ENCODE measurements at places on chromosomes 5 and 9.
A peak's percentile ranks its signal among the peaks of the same experiment; 100 is the strongest.

DNA sequence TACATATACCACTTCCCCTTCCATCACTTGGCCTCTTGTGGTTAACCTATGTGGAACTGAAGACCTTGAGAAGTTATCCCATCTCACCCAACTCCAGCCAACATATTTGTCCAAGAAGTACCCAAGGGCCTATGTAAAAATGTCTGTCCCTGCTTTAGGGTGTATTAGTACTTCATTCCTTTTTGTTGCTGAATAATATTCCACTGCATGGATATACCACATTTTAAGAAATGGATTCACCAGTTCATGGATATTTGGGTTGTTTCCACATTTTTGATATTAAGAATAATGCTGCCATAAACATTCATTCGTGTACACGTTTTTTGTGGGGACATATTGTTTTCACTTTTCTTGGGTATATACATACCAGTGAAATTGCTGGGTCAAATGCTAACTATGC lies 28.6 kb downstream of the IDNK start:
- DNase-seq: no peak

DNA sequence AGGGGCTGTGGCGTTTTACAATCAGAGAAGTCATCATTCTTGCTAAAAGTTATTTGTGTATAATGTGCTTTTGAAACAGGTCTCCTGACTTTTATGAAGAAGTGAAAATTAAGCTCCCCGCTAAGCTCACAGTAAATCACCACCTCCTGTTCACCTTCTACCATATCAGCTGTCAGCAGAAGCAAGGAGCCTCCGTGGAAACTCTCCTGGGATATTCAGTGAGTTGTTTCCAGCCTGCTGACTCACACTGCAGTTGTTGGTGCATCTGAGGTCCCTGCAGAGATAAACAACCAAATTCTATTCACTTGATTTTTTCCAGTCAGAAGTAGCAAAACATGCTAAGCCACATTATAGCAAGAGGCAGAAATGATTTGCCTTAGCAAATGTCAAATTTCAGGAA lies 156.7 kb downstream of the DOCK8 start:
- DNase-seq: no peak

- peak; percentile 42 for DNase-seq
These were observed 425 bp downstream of the PTPA start for GRCh38 chr9:129111528-129112151.

GRCh38 chr5:67409126-67409777 lies 212.7 kb upstream of the CD180 start:
- peak; percentile 55 for DNase-seq

- no peak for DNase-seq
These were observed 125.9 kb downstream of the EHMT1 start for GRCh38 chr9:137744632-137745183.

GRCh38 chr5:142800776-142801494 lies 30.8 kb downstream of the ARHGAP26 start:
- peak; percentile 45 for DNase-seq

DNA sequence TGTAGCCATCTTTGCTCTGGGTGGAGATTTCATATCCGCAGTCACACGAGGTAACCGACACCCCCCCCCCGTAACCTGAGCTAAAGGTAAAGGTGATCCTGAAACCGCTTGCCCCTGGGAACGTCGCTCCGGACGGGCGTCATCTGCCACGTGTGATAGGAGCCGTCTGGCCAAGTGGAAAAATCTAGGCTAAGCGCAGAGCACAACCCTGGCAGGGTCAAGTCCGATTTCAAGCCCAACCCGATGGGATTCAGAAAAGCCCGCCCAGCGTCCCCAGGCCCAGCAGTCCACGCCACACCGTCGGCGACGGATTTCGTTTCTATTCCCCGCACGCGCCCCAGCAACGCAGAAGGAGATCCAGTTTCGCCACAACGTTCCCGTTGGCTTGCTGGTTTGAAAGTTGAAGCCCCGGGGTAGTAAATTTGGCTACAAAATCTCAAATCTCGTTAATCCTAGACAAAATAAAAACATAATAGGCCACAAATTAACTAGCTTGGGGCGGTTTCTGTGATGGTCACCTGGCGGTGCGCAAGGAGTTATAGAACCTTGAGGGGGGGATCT lies 32.4 kb upstream of the NFIB start:
- no peak for DNase-seq

GRCh38 chr5:109611505-109611904 lies 78.2 kb upstream of the MAN2A1 start:
- DNase-seq: no peak

- DNase-seq: no peak
These were observed 72.4 kb upstream of the ZNF622 start for GRCh38 chr5:16538006-16538405.

DNA sequence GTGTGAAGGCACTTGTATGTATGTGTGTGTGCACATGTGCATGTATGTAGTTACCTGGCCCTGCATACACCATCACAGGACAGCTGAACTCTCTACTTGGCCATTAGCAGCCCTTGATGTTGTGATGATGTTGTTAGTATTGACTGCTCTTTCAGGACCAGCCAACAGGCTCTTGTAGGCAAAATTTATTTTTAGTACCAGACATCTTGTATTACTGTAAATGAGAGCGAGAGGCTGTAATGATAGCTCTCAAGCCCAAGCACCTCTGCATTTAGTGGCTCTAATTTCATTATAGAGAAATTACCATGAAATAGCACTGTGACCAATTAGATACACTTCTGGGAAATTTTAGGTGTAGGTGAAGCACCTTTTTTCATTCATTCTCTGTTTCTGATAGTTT lies 158.0 kb downstream of the SMARCA2 start:
- DNase-seq: no peak

DNA sequence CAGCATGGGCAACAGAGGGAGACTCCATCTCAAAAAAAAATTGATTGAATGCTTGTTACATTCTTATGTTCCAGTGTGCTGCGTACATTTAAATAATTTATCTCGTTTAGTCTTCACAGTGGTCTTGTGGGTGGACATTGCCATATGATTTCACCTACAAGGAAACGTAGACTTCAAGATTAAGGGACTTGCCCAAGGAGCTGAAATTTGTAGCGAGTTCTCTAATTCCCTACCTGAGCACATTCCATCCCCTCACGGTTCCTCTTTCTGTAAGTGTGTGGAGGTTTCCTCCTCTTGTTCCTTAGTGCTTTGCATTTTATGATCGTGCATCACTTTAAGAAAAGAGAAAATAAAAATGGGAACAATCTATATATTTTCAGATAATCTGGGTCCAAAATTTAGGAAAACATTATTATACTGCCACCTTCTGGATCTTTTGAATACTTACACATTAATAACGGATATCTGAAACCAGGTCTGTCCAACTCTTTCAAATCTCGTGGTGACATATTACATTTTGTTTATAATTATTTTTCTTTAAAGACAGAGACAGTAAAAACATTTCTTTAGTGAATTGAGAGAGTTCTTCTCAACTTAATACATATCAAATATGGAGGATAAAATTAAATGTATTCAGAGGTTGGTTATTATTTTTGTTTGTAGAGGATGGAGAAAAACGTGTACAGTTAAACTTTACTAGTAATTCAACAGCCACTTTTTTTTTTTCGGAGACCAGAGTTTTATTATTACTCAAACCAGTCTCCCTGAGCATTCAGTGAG lies 29.9 kb upstream of the C7 start:
- peak; percentile 86 for DNase-seq

DNA sequence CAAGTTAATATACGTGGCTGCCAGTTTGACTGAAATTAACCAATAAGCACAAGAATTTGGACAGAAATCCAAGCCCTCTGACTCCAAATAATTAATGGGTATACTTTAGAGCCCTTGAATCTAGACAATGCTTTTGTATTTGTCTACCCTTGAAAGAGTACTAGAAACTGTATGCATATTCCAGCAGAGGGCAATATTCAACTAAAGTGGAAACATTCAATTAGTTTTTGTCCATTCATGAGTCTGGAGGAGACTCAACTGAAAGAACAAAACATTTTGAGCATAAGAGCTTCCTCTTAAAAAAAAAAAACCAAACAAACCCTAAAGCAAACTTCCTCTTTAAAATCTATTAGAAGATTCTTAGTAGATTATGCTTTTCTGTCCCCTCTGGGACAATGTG lies 157.8 kb downstream of the ARHGEF28 start:
- peak; percentile 47 for DNase-seq

DNA sequence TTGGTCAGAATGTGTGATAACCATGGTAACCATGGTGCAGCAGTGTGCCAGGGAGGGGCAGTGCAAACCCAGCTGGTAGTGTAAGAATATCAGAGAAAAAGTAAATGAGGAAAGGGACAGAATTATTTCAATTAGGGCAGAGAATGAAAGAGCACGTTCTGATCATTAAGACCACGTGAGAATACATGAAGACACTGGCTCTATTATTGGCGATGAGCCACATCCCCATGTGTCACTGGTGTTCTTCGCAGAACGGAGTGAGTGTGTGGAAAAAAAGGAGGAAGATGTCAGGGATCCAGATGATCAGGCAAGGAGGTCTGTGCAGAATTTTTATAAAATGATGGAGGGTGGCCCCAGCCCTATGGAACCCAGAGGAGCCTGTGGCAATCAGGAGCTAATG lies 315.5 kb downstream of the SEMA5A start:
- DNase-seq: no peak

DNA sequence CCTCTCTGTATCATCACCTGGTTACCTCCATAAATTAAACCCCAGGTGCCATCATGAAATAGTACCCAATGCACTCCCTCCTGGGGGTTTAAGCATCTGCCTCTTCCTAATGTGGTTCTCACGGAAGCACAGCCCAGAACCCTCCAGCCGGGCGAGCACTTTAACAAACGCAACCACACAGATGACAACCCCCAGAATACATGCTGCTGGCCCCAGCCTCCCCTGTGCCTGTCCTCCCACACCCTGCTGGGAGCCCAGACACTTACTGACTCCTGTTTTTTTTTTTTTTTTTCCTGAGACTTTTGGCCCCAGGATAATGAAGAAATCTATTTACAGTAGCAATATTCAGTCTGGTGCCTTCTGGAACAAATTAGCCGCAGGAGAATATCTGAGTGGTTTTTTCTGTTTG lies 50.0 kb upstream of the COL5A1 start:
- no peak for DNase-seq

DNA sequence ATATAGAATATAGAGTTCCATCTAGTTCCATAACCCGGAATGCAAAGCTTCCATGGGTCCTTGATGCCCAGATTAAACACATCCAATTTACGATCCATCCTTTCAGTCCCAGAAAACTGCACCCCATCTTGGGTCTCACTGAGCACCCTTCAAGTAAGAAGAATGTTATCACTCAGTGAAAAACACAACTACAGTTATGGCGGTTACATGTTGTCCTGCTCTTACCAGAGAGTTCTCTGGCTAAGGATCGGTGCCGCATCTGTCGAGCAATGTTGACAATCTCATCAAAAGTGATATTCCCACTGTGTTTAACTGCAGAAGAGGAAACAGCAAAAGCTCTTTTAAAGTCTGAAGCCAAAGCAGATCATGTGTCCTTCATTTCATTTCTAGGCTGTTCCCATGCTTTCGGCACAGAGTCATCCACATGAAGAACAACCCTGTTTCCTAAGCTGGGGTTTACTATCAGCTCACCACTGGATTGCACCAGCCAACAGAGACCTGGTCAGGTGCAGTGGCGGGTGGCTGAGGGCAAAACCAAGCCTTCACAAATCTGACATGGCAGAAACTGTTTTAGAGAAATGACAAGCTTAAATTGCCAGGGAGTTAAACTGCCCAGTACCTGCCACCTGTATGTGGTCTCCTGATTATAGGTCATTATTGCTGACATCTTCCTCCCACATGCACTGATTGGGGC lies 2.9 kb downstream of the RPL12 start:
- DNase-seq: no peak

GRCh38 chr5:179769796-179770195 lies 24.0 kb upstream of the LTC4S start:
- DNase-seq: no peak

DNA sequence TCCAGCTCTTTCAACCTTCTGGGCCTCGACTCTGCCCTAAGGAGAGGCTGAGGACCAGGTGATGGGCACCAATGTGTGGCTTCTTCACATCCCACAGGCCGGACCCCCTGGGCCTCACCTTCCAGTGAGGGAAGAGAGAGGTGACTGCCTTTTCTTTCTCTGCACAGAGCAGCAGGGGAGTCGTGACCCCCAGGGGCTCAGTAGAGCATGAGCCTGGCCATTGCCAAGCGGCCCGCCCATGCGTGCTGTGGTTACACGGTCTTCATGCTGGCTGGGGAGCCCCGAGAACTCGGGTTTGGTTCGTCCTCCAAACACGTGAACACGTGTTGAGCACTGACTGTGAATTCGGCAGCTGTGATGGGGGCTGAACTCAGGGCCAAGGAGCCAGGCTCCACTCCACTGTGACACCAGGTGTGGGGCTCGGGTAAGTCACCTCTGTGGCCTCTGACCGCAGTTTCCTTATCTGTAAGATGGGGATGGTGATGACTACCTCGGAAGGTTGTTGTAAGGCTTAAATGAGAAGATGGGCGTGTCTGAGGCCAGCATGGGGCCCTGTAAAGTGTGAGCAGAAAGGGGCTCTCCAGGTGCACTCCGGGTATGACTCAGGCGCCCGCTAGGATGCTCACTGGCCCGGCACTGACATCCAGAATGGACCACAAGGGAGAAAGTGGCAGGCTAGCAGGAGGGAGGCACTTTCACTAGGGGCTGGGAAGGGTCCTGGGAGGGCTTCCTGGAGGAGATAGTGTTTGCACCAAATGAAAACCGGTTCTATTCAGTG lies 13.4 kb upstream of the GRHPR start:
- no peak for DNase-seq

GRCh38 chr9:109286571-109286977 lies 34.3 kb downstream of the EPB41L4B start:
- DNase-seq: no peak

GRCh38 chr9:87008667-87009066 lies 61.4 kb upstream of the GAS1 start:
- DNase-seq: no peak

- no peak for DNase-seq
These were observed 145.1 kb downstream of the IRX1 start for GRCh38 chr5:3740546-3741373.

DNA sequence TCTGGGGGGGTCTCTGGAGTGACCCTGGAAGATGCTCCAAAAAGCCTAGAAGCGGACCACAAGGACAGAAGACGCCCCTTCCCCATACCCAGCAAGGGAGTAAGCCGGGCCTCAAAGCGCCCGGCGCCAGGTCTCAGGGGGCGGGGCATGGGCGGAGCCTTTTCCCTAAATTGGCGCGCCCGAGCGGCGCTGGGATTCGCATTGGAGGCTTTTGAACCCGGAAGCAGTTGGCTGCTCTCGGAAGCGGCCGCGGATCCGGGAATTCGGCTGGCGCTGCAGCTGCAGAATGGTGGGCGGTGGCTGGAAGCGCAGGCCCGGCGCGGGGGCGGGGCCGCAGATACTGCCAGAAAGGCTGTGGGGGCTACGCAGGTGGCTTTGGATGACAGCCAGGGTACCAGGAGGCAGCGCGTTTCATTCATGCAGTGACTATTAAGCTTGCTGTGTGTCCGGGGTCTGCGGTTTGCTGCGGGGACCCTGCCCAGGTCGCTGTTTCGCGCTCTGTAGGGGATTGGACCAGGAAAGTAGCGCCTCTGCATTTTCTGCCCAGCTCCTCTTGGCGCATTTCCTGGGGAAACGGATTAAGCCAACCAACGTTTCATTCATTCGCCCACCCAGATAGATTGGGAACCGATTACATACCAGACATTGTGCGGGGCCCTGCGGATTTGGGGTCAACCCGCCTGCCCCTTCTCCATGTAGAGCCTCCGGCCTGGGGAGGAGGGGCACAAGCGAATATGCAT lies 83.0 kb upstream of the FREM1 start:
- DNase-seq: no peak

GRCh38 chr5:95649842-95650620 lies 3.5 kb downstream of the RFESD start:
- DNase-seq: no peak

Data from Kasumi-1 (cell line).